T1000 (cell line): ENCODE measurements at places on chromosomes 1 and 21.

GRCh38 chr1:205077934-205078311, 6.3 kb downstream of the TMEM81 start:
- DNase-seq = no peak

- no peak for DNase-seq
Observed at GRCh38 chr1:6360517-6361070, 33.0 kb downstream of the ACOT7 start.

- DNase-seq = no peak
Observed at GRCh38 chr1:173220157-173220556, 13.0 kb upstream of the TNFSF4 start.

GRCh38 chr1:1282998-1283397, 2.8 kb downstream of the SCNN1D start:
- DNase-seq = no peak

DNA sequence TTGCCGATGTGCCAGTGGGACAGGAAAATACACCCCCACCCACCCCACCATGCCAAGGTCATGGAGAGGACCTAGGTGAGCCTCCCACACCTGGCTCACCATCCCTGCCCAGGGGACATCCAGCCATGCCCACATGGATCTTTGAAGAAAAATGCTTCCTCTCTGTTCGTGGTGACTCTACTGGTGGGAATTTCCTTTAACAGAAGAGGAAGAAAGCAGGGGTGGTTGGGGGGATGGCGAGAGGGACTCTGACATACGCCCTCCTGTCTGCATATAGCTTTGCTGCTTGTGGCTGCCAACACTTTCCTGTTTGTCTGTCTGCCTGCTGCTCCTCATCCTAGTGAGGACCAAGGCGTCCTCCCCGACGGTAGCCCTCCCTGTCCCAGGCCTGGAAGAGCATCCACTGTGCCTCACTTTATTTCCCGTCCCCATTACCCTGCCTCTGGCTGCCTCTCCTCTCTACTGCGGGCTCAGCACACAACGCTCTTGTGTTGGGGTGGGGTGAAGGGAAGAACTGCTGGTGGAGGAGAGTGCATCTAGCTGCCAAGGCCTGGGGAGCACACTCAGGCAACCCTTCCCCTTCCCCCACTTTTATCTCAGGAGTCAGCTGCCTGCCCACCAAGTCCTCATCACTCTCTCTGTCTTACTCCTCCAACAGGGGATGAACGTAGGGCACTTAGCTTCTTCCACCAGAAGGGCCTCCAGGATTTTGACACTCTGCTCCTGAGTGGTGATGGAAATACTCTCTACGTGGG, 2.5 kb downstream of the SEMA4A start:
- DNase-seq = no peak

GRCh38 chr21:38985568-38986378, 180.0 kb downstream of the ETS2 start:
- no peak for DNase-seq

- DNase-seq = no peak
Observed at GRCh38 chr1:7407544-7407895, 363.6 kb upstream of the VAMP3 start.

GRCh38 chr1:39204441-39205081, at the start of gene MACF1:
Gene MACF1, plus strand, starts transcription at chr1:39204695. Its CDS starts 328 bp downstream, at chr1:39205023.
- DNase-seq = peak; percentile 56

DNA sequence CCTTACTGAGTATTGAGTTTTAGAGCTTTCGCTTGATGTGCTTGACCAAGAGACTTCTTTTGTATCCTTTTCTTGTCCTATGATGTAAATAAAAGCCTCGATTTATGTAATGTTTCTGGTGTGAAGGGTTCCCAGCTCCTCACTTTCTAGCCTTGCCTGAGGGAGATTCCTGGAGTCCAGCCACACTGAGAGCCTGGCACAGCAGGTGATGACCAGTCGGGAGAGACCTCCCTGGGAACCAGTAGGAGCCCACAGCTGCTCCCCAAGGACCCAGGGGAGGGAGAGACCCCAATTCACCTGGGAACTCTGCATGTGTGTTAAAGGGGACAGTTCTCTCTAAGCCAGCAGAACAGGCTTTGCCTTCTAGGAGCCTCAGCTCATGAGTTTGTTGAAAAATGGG, 8.9 kb downstream of the C1orf115 start:
- no peak for DNase-seq

DNA sequence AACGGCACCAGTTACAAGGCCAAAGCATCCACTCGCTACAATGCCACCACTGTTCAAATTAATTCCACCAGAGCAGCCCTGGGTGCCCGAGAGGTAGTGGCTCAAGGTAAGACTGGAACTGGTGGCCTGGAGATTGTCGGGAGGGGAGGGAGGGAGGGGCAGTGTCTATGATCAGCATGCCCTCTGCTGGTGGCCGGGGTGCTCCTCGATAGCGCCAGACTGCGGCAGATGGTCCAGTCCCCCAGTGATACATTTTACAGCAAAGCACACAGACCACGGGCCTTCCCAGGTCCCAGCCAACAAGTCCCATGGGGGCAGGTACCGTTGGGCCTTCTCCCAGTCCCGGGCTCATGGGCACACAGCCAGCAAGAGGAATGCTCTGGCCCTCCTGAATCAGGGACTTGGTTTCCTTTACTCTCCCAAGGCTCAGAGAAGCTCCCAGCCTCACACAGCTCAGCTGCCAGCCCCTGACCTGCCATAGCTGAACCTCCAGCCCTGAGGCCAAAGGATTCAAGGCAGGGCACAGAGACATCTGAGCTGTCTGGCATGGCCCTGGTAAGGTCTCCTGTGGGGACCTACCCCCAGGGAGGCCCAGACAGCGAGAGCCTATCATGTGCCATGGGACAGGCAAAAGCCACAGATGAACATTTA, 15.3 kb downstream of the ACOT7 start:
- DNase-seq = no peak

GRCh38 chr1:12601700-12602658, 16.0 kb downstream of the DHRS3 start:
- peak; percentile 88 for DNase-seq

- no peak for DNase-seq
Observed at GRCh38 chr1:169044971-169045370, 61.5 kb upstream of the ATP1B1 start.

DNA sequence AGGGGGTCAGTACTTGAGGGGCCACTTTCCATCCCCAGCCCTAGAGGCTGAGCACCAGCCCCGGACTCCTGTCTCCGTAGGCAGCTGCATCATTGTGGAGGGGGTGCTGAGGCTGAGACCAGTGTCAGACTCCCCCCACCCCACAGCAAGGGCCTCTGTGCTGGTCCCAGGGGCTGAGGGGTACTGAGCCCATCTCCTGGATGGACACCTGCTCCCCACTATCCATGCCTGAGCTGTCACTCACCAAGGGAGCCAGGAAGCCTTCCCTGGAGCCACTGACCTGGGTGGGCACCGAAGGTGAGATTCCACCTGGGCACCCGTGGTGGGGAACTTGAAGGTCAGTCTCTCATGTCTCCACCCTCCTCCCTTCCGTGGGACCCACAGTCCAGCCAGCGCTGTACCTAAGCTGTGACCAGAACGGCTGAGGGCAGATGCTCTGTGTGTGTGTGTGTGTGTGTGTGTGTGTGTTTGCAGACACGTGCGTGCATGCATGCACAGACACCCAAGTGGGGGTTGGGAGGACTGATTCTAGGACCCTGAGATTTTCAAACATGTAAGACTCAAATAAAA, 9.3 kb downstream of the DISP3 start:
- no peak for DNase-seq

DNA sequence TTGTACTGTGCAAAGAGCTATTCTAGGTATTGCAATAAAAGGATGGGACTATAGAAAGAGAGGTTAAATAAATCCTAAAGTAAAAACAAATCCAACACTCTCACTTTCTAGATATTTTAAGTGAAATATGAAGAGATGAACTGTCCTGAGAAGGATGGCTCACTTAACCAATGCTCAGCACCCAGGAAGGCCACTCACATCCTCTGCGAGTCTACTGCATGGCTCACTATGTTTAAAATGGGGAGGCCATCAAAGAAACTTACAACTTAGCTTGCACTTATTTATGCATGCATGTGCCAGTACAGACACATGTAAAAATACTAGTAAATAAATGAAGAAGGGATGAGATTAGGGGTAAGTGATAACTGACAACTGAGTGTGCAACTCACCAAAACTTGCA, 37.5 kb downstream of the PLPPR5 start:
- no peak for DNase-seq

DNA sequence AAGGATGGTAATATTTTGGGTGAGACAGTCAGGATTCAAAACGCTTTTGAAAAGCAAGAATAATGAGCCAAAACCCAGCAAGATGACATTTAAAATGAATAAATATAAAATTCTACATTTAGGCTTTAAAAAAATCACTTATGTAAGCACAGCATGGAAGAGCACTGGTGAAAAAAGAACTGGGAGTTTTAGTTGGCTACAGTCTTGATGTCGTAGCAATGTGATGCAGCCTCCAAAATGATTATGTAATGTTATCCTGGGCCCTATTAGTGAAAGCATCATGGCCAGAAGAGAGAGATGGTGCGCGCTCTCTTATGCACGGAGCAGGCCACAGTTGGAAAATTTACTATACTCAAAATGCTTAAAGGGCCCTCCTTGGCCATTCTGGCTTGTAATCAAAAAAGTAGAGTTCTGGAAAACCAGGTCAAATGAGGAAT, 5.1 kb downstream of the KCNJ9 start:
- DNase-seq = no peak

- DNase-seq = peak; percentile 19
Observed at GRCh38 chr1:67687649-67688048, 2.6 kb downstream of the GADD45A start.

DNA sequence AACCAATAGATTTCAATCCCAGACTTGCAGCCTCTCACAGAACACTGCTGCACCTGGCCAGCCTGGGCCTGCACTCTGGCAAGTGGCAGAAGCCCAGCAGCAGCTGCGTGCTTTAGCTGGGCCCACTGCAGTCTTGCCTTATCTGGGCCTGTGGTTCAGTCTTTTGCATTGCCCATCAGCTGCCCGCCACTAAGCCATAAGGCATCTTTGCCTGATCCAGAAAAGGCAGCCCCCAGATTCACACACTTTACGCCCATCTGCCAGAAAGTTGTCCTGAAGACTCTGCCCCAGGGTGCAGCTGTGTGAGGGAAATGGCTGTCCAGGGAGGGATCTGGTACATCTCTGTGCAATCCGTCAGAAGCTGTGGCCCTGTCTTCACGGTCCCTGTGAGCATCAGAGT, 217.0 kb downstream of the DNAH14 start:
- no peak for DNase-seq

- peak; percentile 67 for DNase-seq
Observed at GRCh38 chr21:38171723-38172344, 85.0 kb upstream of the KCNJ15 start.

- no peak for DNase-seq
Observed at GRCh38 chr1:219806020-219806419, 122.3 kb downstream of the SLC30A10 start.

DNA sequence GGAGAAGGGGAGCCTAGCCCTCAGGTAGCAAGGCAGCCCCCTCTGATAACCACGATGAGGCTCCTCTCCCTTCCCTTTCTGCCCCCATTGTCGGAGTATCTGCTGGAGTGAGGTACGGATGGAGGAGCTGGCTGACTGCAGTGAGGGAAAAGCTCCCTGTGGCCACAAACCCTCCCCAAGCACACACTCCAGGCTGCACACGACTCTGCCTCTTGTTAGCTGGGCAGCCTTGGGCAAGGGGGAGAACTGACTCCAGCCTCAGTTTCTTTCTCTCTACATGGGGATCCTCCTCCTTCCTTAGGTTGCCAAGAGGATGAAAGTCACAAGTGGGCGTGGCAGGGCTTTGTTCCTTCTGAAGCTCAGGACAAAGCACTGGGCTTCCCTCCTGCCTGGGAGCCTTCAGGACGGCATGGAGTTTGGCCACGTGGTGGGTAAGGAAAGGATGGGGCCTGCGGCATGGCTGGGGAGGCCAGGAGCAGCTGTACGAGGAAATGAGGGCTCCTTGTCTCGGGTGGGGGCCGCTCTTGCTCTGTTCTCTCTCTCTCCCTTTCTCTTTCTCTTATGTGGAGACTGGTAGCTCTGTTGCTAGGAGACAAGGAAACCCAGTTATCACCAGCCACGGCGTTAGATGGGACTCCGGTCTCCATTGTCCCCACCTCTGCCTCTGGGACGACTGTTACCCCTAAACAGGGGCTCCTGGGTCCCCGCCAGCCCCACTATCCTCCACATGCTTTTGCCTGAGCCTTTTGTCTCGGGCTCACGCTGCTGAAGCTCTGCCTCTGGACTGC, 39.7 kb downstream of the LRP8 start:
- DNase-seq = no peak

DNA sequence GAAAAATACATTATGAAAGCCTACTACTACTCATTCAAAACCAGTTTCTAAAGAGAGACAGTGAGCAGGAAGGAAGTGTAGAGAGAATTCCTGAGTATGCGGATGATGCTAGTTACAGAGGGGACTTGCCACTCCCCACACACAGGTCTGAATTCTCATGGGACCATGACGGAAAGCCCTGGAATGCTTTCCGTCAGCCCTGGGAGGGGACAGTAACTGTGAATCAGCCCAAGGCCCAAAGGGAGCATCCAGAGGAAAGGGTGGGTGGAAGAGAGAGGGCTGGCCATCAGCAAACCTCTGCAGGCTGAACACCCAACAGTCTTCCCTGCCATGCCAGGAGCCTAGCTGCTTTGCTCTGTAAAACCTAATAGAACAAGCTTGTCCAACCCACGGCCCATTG, 36.4 kb downstream of the RCSD1 start:
- DNase-seq = peak; percentile 78

- no peak for DNase-seq
Observed at GRCh38 chr1:40956407-40956806, 23.1 kb upstream of the CTPS1 start.

DNA sequence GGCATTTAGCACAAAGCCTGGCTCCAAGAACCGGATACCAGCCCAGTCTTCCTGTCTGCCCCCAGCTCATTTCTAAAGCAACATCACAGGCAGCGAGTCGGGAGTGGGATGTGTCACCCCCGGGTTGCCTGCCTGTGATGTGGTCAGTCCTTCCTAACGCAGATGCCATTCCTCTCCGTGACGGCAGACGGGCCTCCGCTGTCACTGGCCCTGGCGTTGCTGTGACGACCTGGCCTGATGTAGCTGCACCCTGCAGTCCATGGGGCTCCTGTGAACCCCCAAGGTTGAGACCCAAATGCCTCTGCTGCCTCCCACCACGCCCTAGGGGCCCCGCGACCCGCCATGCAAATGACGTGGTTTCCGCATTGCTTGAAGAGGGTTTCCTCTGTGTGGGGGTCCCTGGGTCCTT, 12.3 kb downstream of the TNFRSF1B start:
- no peak for DNase-seq

DNA sequence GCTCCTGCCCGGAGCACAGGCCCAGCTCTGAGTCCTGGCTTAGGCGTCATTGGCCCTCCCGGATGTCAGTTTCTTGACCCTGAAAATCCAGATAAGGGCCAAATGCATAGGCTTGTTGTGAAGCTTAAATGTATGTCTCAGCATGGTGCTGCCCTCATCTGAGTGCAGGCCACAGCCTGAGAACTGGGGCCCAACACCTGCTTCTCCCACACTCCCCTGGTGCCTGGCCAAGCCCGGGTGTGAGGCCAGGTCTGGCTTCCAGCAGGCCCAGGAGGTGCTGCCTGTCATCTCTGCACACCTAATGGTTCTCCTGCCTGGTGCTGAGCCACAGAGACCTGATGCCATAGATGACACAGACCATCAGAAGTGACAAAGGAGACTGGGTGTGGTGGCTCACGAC, 14.0 kb downstream of the MX2 start:
- DNase-seq = no peak
